NCI-H187 treated with DMSO at 0.1 percent for 48 hours (cell line): ENCODE measurements at places on chromosomes 3 and 15.

DNA sequence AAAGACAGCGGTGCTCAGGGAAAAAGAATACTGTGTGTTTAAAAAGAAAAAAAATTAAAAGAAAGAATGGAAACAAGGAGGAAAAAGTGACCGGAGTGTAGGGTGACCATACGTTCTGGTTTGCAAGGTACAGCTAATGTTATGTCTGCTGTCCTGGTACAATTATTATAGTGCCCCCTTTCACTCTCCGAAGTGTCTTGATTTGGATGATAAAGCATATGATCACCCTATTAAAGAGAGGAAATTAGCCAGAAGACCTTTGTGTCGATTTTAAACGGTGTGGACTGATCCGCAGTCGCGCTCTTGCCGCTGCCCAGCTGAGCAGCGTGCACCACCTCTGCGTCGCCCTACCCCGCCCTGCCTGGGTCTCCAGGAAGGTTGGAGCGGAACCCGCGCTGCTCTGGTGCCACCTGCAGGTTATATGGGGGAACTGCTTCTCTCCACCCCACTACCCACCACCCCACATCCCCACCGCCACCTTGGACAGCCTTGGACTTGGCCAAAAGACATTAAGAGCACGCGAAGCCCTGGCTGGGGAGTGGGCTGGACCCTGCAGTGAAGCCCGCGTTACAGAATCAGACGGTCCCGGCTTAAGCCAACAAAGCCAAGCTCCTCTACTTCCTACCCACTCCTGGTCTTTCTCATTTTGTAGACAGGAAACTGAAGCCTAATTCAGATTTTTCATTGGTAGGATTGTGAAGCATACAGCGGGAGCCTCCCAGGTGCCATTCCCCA, 41.2 kb upstream of the UBE2Q2 start:
- peak; percentile 1 for DNase-seq

DNA sequence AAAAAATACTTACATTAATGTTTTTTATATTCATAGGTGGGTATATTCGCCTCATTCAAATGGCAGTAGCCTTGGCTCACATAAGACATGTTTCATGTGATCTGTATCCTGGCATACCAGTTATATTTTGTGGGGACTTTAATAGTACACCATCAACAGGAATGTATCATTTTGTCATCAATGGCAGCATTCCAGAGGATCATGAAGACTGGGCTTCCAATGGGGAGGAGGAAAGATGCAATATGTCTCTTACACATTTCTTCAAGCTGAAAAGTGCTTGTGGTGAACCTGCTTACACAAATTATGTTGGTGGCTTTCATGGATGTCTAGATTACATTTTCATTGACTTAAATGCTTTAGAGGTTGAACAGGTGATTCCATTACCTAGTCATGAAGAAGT, 3.5 kb downstream of the PDE12 start:
- no peak for DNase-seq

- DNase-seq = no peak
Measured at GRCh38 chr3:112459750-112460149, 39.5 kb downstream of the BTLA start.

DNA sequence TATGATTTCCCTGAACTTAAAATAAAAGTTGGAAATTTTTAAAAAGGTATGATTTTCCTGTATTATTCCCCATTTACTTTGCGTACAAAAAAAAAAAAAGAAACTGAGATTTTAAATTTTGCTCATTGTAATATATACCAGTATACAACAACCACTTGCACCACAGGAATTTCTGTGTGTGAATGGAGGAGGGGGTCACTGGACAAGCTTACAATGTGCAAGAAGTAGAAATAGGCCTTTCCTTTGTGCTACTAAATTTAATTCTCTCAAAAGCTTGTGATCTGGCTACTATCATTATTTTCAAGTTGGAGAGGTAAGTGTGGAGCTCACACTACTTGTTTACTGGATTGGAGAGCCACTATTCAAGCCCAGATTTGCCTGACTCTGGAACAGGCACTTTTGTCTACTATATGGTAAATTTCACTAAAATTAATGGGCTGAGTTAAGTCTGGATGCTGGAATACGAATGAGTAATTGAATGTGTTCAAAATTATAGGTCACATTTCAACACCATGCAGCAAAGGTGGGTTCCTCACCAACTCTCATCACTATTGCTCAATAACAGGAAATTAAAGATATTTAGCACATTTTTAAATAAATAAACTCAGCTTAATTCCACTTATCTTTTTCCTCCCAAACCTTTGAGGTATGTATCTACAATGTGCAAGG, 148.0 kb upstream of the MBNL1 start:
- no peak for DNase-seq

DNA sequence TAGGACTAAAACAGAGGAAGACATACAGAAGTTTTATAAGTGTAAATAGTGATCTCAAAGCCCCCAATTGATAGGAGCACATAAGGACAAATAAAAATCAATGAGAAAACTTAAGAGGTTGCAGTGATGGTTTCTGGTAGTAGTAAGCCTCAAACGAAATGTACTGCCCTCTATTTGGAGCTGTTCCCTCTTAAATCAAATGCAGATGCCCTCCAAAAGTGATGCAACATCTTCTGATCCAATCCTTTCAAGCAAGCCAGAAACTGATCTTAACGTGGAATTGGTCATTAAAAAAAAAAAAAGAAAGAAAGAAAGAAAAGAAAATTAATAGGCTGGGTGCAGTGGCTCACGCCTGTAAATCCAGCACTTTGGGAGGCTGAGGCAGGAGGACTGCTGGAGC, 259.3 kb downstream of the ZBTB20 start:
- no peak for DNase-seq

- DNase-seq = no peak
Measured at GRCh38 chr15:29799859-29800258, 22.4 kb downstream of the TJP1 start.
